ENCODE measurements at places on chromosomes 6 and 20.

DNA sequence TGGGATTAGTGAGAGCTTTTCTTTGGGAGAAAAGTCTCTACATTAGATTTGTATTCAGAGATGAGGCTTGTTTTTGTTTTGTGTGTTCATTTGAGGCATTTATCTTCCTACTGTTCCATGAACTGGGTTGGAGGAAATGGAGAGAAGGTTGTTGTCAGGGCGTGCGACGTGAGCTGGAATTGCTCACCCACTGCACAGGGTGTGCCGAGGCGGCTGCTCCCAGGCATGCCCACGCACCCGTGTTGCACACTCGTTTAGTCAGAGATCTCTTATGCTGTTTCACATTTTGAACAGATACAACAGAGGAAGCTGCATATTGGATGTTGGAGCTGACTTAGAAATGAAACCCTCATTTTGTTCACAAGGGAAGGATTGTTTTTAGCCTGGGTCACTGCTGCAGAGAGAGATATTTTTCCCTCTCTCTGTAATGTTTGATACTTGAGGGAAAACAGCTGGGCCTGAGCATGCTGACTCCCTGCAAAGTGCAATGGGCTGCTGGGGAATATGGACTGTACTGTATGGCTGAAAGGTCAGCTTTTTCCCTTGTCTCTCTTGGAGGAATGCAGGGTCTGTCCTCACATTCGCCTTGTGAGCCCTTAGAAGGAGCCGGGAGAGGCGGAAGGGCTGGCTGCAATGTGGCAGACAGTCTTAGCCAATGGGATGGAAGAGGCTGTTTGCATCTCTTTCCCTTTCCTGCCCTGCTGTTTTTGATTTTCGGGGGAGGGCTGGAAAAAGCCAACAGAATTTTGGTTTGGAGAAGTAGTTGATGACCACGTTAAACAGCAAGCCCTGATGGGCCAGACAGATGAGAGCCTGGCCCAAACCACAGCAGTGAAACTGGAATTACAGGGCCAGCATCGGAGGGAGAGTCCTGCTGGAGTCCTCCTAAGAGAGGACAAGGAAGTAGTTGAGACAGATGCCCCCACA, 170.8 kb downstream of the SASH1 start:
- DNase-seq: no peak

GRCh38 chr6:340186-340955, 48.1 kb downstream of the DUSP22 start:
- no peak for DNase-seq

- no peak for DNase-seq
Observed at GRCh38 chr6:90701146-90701781, 114.4 kb upstream of the MAP3K7 start.

GRCh38 chr20:46939031-46939965, 44.7 kb downstream of the EYA2 start:
- no peak for DNase-seq

- no peak for DNase-seq
Observed at GRCh38 chr20:33862709-33863403, 51.7 kb downstream of the CHMP4B start.

Measured in NK-92 treated with Interleukin-12 subunit alpha and Interleukin-12 subunit beta, amount 100 ng/mL, for 24 hours (cell line).